ENCODE measurements at places on chromosomes 4 and X.

DNA sequence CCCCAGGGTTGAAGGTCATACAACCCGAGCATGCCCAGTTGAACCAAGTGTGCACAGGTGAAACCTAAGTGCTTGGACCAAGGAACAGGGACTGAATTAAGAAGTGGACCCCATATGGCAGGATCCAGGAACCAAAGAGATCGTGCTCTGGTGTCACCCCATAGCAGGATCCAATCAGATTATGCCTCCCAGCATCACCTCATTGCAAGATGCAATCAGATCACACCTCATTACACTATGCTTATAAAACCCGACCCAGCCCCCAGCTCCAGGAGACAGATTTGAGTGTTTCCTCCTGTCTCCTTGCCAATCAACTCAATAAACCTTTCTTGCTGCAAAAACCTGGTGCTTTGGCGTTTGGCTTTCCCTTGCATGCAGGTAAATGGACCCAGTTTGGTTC, 37.6 kb downstream of the EFHC2 start:
- DNase-seq = no peak

GRCh38 chr4:77992581-77992980, 64.5 kb upstream of the FRAS1 start:
- DNase-seq = no peak

- DNase-seq = no peak
Measured at GRCh38 chr4:16952896-16953630, 54.6 kb upstream of the LDB2 start.

GRCh38 chr4:5852523-5853202, 40.2 kb downstream of the CRMP1 start:
- DNase-seq = no peak

GRCh38 chr4:183698909-183699308, 39.8 kb downstream of the TRAPPC11 start:
- DNase-seq = no peak

DNA sequence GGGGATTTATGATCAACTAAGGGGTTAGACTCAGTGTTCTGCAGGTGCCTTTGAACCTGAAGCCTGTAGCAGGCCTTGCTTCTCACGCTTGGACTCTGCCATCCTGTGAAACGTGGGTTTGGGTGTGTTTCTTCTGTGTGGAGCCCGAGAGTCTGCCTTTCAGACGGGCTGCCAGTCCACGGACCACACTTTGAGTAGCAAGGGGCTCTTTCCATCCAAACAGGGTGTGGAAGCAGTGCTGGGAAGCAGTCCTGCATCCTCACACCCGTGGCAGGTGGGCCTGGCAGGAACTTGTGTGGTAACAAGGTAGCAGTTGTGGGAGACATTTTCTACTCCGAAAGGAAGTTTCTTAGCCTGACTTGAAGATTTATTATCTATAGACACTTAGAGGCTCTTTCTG, 22.7 kb downstream of the RGS12 start:
- DNase-seq = no peak

DNA sequence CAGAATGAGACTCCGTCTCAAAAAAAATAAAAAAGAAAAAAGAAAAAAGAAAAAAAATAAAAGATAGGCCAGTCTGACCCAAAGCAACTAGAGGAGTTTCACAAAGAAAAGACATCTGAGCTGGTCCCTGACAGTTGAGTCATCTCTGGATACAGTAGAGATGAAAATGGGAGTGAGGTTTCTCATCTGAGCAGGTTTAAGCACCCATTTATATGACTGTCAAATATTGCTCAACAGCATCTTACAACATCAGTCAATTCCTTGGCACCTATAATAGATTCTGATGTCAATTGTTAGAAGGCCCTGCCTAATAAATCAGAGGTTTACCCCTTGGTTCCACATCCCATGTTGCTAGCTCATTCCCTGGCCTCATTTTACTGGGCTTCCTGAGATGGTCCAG, 490.5 kb downstream of the MAGEE1 start:
- DNase-seq = no peak

GRCh38 chrX:70553516-70553915, 108.9 kb downstream of the DLG3 start:
- no peak for DNase-seq

DNA sequence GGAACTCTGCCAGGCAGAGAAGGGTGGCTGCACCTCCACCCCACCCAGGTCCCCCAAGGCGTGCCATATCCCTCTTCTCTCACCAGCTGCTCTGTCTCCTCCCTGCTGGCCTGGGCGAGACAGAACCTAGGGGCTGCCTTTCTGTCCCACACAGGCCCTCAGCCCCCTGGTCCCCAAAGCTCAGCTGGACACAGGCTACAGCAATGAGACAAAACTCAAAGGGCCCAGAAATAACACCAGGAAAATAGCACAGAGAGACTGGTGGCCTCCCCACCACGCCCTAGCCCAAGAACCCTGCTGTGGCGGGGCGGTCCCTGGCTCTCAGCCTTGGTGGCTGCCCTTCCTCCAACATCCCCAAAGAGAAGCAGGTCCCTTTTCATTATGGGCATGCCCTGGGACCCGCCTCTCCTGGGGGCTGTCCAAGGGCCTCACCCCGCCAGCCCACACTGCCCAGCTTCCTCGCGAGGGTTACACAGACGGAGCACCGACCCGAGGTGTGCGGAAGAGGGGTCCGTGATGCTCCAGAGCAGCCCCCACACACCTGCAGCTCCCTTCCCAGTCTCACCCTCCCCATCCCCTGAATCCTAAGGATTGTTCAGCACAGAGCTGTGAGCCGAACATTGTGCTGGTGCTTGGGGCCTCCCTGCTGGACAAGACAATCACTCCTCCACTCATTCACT, 67.7 kb upstream of the HMX1 start:
- no peak for DNase-seq

DNA sequence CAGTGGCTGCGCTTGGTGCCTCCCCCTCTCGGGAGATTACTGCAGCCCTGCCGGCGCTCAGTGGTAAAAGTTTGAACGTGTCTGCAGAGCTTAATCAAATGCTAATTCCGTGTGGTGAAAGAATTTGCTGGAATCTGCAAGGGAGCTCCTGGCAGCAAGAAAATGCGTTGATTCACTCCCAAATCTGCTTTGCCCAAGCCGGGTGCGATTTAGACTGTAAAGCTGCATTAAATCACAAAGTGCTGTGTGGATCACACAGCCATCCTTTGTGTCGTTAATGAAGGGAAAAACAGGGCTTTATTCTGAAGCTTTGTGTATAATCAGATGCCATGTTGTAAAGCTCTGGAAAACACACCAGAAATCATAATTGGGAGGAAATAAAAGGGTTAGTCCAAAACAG, 444.1 kb downstream of the BCOR start:
- DNase-seq = no peak

- no peak for DNase-seq
Measured at GRCh38 chr4:11589676-11590075, 161.0 kb upstream of the HS3ST1 start.

DNA sequence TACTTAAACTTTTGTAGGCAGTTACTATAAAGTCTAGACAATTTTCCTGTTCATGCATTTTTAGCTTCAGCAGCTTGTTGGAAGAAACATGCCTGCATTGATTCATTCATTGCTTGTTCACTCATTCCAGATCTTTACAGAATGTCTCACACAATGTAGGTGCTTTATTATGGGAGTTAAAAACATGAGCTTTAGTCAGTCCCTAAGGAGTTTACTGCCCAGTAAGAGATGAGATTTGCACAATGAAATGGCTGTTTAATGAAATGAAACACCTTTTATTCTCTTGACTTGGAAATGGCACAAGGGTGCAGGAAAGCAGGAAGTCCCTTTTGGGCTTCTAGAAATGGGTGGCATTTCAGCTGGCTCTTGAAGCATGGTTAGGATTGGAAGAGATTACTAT, 2.9 kb downstream of the NOCT start:
- no peak for DNase-seq

DNA sequence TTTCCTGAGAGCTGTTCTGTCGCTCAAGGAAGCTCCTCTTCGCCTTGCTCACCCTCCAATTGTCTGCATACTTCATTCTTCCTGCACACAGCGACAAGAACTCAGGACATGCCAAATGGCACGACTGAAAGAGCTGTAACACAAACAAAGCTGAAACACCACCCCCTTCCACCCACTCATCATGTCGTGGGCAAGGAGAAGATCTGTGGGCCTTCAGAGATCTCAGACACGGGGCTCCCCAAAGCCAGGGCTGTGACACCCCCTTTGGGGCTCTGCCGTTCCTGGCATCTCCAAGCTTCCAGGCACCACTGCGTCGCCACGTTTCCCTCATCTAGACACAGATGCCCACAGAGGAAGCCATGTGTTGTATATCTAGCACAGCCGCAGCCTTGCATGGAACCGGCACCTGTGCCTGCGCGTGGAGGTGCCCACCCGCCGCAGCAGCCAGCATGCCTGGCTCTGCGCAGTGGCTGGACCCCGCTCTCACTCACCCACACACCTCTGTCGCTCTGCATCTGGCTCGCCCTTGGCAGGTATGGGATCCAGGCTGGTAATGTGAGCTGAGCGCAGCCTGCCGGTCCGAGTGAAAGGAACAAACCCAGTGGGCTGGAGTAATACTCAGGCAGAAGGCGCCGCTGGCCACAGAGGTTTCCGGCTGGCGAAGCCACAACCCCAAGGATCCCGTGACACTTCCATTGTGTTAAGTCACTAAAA, 676.4 kb upstream of the INTU start:
- DNase-seq = no peak

- DNase-seq = no peak
Measured at GRCh38 chr4:129883996-129884395, 788.0 kb downstream of the C4orf33 start.

GRCh38 chr4:53563824-53564223, 27.5 kb downstream of the LNX1 start:
- DNase-seq = peak; percentile 83

DNA sequence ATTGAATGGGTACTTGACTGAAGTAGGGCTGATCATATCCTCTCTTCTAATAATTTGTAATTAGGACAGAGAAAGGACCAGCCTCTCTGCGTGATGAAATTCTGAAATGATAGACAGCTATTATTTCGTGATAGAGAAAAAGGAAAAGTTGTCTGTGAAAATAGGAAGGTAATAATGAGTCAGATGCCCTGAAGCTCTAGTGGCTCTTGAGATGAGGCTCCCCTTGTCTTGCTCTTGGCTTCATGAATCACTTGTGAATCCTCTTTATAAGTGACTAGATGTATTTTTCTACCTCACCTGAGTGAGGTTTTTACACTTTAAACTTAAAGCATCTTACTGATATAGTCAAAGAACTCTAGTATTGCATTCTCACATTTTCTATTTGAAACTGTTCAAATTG, 888.9 kb downstream of the PCDH18 start:
- no peak for DNase-seq

DNA sequence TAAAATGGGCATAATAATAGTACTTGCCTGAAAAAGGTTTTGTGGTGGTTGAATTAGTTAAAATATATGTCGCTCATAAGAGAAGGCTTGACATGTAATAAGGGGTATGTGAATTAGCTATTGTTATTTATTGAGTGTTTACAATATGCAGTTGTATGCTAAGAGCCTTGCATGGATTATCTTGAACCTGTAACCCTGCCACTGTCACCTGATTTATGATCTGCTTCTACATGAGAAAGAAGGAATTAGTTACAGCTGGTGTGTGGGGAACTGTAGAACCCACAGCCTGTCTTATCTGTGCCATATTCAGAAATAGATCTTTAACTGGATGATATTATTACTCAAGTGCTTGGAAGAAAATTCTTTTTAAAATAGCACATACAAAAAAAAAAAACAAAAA, 227.7 kb downstream of the LDB2 start:
- DNase-seq = no peak

GRCh38 chrX:43661521-43662240, 5.6 kb downstream of the MAOA start:
- no peak for DNase-seq

- no peak for DNase-seq
Measured at GRCh38 chrX:129738466-129739308, at the start of gene XPNPEP2. TSS of gene XPNPEP2 (plus strand) at chrX:129738979. CDS start at chrX:129739214, 235 bp downstream.

DNA sequence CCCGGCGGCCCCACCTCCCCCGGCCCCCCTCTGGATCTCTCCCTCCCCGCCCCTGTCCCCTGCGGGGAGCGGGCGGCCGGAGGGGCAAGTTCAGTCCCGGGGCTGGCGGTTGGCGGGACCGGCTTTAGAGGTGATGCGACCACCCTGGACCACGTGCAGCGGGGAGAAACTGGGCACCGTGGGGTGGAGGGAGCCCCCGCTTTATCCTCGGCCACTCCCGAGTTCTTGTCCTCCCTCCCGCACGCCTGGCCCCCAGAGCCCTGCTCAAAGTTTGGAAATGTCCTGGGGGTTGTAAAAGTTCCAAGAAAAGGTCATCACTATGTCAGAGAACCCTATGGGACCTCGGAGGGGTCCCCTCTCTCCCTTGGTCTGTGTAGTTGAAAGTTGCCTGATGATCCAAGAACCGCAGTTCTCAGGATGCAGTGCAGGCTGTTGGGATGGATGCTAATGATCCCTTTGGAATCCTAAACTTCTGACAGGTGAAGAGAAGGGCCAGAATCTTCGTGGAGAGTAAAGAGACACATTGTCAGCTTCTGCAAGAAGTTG, 411 bp upstream of the VEGFC start:
- DNase-seq = no peak

- DNase-seq = no peak
Measured at GRCh38 chr4:55326629-55327028, 19.4 kb upstream of the SRD5A3 start.

DNA sequence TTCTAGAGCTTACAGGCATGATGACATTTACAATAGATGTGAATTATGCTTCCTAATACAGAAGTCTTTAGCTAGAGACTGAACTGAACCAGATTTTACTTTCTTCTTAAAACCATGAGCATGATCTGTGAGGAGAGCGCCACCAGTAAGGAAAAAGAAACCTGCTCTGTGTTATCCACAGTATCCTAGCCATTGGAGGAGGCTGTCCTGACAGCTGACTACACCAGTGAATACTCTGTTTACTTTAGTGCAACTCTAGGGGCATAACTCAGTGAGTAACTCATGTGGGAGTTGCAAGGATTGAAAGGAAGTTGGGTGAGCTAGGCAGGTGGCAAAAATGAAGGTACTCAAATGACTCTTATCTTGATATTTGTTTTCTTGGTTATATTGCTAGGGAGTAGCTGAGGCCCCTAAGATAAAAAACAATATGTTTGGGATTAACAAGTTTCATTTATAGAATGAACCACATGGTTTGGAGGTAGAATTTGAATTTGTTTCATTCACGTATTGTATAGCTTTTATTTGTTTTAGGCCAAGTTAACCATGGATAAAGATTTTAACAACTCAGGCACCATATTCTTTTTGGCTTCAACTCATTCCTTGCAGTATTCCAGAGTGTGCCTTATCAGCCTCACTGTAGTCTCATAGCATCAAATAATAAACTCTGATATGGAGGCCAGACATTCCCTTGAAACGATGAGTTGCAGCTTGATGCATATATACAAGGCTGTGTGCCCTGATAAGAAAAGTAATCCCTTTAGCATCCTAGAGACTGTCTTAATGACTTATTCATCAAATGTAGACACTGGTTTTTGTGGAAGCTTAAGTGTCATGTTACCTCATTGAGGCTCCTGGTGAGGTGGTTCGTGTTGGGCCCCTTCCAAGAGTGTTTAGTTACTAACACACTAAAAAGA, 2.5 kb downstream of the BMP3 start:
- DNase-seq = no peak

GRCh38 chr4:7354927-7355326, 79.8 kb downstream of the PSAPL1 start:
- no peak for DNase-seq

- DNase-seq = no peak
Measured at GRCh38 chrX:105754286-105754964, 67.9 kb upstream of the NRK start.
